ENCODE measurements at places on chromosomes 3 and 15.

DNA sequence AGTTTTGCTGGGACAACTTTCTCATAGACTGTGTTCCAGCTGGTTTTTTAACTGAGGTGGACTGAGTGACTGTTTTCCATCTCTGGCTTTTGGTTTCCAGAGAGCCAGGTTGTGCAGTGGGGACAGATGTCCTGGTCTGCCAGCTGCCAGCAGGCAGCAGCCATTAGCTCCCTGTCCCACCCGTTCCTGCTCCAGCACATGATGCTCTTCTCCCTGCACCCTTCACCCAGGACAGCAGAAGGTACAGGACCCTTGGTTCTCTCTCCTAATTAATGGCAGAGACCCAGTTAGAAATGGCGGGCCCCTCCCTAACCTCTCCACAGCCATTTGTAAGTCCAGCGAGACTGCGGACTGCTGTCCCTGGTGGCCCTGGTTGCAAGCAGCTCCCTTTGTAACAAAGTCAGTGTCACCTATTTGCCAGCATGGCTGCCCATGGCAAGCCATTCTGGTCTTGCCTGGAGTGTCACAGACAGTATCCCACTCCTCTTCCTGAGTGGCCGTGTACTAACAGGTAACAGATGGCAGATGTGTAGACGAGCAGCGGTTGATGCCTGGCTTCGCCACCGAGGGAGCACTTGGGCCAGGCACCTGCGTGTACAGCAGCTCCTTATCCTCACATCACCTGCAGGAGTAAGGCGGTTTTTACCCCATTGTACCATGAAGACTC lies 148.3 kb downstream of the DNAJB8 start:
- H3K4me1 ChIP-seq = no peaks in the 10 kb centered on the region
- no peak for DNase-seq
- H3K27ac ChIP-seq = no peak overlapping the region

DNA sequence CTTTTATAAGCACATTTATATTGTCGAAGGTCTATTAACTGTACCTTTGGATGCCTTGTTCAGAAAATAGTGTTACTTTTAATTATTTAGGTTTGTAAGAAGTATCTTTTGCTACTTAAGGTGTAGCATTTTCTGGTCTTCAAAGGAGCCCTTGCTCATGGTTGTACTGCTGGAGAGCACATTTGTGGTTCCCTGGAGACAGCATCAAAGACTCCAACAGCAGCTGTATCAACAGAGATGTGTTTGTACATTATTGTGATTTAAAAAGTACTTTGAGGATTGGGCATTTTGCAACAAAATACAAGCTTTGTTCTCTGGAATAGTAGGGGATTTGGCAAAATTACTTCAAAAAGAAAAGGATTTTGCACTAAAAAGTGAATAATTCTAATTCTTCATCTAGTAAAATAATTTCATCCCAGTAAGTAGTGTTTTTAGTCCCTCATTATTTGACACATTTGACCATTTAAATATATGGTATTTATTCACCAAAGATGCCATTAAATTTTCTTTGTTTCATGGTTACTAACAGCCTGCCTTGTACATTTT lies 16.5 kb downstream of the TBC1D23 start:
- H3K4me3 ChIP-seq = no peak overlapping the region
- no peak for DNase-seq
- H3K36me3 ChIP-seq = no peaks in the 10 kb centered on the region
- no peaks in the 10 kb centered on the region for H3K27me3 ChIP-seq

- H3K4me1 ChIP-seq = no peaks in the 10 kb centered on the region
- no peak overlapping the region for H3K27ac ChIP-seq
- H3K27me3 ChIP-seq = peaks cover 17% of the 10 kb centered on the region
- no peak for DNase-seq
Measured at GRCh38 chr3:44104668-44105321, 136.9 kb upstream of the TOPAZ1 start.

DNA sequence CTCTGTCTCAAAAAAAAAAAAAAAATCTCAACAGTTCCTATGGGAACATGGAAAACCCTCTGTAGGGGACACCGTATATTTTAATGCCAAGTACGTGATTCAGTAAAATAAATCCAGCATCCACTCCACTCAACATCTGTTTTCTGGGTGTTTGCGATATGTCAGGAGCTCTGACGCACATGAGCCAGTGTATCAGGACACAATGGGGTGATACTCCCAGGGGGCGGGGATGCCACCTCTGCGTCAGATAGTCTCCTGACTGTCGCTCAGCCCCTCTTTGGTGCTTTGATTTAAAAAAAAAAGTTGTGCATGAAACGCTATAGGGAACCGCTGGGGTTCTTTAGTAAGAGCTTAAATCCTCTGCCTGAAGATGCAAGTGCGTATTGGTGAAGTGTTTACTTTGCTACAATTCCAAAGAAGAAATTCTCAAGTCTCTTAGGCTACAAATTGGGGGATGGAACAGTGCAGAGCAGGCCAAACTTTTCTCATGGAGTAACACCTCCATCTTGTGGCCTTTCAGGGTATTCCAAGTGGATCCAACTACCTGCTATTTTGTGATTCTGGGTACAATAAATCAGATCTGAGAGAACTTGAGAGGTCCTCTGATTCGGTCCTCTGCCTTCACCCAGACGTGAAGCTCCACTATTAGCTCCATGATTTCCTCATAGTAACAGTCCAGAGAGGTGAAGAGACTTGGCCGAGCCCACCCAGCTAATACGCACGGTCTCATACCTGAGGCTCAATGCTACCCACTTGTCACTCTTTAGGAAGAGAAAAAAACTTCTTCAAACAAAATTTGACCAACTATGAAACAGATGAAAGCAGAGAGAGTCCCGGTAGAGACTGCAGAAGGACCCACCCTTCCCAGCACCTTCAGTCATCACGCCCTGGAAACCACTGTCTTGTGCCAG lies 9.3 kb upstream of the NR2E3 start:
- H3K4me3 ChIP-seq = no peak overlapping the region
- no peak for DNase-seq
- no peak overlapping the region for H3K27ac ChIP-seq
- peaks cover 11% of the 10 kb centered on the region for H3K27me3 ChIP-seq
- H3K36me3 ChIP-seq = no peaks in the 10 kb centered on the region

- peaks cover 6% of the 10 kb centered on the region for H3K36me3 ChIP-seq
- no peaks in the 10 kb centered on the region for H3K27me3 ChIP-seq
- H3K27ac ChIP-seq = peak overlapping the region; percentile 0
- H3K4me1 ChIP-seq = peaks cover 13% of the 10 kb centered on the region
- peak; percentile 63 for DNase-seq
Measured at GRCh38 chr3:17110660-17111396, 226.1 kb downstream of the PLCL2 start.

- no peak overlapping the region for H3K27ac ChIP-seq
- H3K4me1 ChIP-seq = peaks cover 26% of the 10 kb centered on the region
- H3K4me3 ChIP-seq = no peak overlapping the region
- DNase-seq = no peak
Measured at GRCh38 chr15:63855735-63856134, 22.0 kb upstream of the HERC1 start.

DNA sequence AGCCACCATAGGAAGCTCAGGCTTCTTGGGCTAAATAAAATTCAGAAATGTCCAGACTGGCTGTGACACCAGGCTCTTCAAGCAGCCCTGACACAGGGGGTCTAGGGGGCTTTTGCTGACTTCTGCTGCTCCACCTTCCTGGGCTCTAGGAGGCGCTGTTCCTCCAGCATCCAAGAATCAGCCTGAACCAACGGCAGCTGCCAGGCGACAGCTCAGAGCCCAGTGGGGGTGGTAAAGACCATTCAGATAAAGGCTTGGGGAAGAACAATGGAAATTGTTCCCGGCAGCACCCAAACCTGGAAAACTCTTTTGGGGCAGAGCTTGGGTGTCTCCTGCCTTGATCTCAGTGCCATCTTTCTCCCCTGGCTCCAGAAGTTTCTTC lies 21.6 kb upstream of the PSTPIP1 start:
- no peak overlapping the region for H3K27ac ChIP-seq
- peaks cover 7% of the 10 kb centered on the region for H3K4me1 ChIP-seq
- no peaks in the 10 kb centered on the region for H3K36me3 ChIP-seq
- DNase-seq = peak; percentile 29
- H3K4me3 ChIP-seq = no peak overlapping the region

GRCh38 chr3:121661376-121661775 lies 673 bp upstream of the HCLS1 start:
- DNase-seq = no peak
- no peaks in the 10 kb centered on the region for H3K27me3 ChIP-seq
- H3K27ac ChIP-seq = peak overlapping the region; percentile 100
- H3K4me1 ChIP-seq = peaks cover 56% of the 10 kb centered on the region

- no peak for DNase-seq
- no peak overlapping the region for H3K27ac ChIP-seq
- no peak overlapping the region for H3K4me3 ChIP-seq
- H3K36me3 ChIP-seq = no peaks in the 10 kb centered on the region
Measured at GRCh38 chr3:194785315-194785714, 99.6 kb downstream of the FAM43A start.

- DNase-seq = no peak
- peaks cover 42% of the 10 kb centered on the region for H3K4me1 ChIP-seq
- H3K27ac ChIP-seq = peak overlapping the region; percentile 59
- H3K27me3 ChIP-seq = no peaks in the 10 kb centered on the region
- H3K4me3 ChIP-seq = peak overlapping the region; percentile 67
- no peaks in the 10 kb centered on the region for H3K36me3 ChIP-seq
Measured at GRCh38 chr15:99433757-99434450, 131.9 kb upstream of the MEF2A start.

GRCh38 chr15:91627473-91628278 lies 225.8 kb upstream of the SLCO3A1 start:
- no peaks in the 10 kb centered on the region for H3K27me3 ChIP-seq
- DNase-seq = no peak
- no peak overlapping the region for H3K4me3 ChIP-seq
- no peaks in the 10 kb centered on the region for H3K36me3 ChIP-seq

Measured in naive B cell (primary cell).